ENCODE measurements at places on chromosomes 16 and 17.

DNA sequence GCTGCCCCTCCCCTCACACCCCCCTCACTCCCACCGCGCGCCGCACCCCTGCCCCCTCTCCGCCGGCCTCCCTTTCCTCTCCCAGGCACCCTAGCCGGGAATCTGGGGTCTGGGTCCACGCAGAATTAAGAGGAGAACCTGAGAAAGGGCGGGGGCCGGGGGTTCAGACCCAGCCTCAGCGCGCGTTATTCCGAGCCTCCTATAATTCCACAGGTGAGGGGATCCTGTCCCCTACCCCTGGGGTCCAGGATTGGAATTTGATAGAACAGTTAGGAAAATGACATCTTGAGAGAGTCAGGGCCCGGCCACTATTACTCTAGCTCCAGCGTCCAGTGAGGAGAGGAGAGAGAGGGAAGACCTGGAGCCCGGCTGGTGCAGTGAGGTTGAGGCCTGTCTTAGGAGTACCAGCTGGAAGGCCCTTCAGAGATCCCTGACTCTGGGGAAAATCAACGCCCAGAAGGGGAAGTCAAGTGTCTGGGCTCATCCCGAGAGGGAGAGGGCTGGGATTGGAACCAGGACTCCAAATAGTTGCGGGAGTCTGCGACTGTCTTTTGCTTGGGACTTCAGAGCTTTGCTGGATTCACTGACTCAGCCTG lies 17.3 kb downstream of the GRB7 start:
- DNase-seq: no peak

DNA sequence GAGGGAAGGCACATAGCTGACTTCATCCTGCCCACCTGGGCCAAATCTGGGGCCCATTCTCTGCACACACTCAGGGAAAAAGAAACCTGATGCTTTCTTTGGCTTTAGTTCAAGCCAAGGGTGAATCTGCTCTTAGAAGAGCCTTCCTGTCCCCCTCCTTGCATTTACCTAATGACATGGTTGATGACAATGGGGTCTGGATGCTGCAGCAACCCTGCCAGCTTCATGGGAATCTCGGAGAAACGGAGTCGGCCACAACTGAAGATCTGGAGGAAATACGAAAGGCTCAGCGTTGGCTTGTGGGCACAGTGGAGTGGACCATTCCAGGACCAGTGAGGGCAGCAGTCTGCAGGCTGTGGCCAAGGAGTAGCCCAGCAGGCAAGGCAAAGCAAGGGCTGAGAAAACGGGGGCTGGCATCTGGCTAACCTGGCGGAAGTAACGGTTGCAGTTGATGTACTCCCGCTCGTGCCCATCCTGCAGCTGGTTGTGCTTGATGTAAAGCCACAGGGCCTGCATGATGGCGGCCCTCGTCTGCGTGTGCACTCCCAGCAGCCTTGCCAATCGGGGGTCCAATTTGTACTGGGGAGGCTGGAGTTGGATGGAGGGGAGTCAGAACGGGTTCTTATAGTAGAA lies 6.4 kb upstream of the FTSJ3 start:
- DNase-seq: no peak

DNA sequence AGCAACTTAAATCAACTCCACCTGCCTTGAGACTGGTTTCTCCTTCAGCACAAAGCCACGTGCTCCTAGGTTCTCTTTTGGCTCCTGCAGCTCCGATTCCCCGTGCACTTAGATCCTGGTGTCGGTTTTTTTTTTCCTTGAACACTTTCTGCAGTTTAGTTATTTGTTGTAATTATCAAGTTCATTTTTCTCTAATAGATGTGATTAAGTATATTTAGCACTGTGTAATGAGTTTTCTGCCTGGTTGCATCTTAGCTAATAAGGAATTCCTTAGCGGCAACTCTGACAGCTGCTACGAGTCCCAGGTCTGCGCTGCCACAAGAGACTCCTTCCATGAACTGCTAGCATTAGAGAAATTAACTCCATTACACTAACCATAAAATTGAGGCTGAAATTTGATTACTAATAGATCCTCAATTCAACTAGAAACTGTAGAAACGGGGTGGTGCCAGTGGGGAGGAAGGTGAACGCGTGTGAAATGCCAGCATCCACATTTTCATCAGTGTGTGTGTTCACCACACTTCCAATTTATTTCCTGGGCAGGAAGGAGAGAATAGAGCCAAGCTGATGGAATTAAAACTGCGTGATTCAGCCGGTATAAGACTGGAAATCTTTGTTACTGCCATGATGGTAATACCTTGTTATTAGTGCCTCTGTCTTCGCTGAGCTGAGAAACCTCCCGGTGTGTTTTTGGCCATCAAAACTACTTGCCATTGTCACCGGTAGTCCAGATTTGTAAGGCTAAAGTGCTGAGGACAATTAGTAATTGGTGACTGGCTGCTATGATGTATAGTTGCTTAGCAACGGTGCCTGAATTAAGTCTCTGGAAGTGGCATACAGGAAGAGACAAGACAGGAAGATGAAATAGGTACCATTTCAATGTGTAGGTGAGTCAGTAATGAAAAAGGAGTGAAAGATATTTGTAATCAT lies 232.4 kb downstream of the IRX3 start:
- no peak for DNase-seq

GRCh38 chr16:89370081-89370511 lies 120.3 kb downstream of the ANKRD11 start:
- no peak for DNase-seq

DNA sequence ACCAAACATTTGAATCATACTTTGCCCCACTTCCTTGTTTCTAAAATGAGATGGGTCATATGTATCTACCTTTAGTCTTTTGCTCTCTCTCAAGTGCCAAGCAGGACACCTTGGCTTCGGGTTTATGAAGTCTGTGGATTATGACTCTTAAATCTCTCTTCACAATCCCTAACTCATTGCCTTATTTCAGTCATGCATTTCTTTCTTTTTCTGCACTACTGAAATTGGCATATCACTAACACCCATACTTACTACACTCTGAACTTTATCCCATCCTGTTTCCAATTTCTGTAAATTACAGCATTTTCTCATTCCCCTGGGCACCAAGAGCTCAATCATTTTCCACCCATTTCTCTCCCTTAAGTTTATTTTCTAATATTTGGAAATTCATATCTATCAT lies 42.0 kb downstream of the ABCA9 start:
- DNase-seq: no peak

GRCh38 chr16:88429387-88430184 lies 23.5 kb upstream of the ZFPM1 start:
- no peak for DNase-seq
